Activated CD8-positive, alpha-beta memory T cell treated with anti-CD3 and anti-CD28 coated beads, Interleukin-2, amount 10 ng/mL, durations not matched to agents 7 days and 5 days (primary cell): ENCODE measurements at places on chromosomes 4 and X.

DNA sequence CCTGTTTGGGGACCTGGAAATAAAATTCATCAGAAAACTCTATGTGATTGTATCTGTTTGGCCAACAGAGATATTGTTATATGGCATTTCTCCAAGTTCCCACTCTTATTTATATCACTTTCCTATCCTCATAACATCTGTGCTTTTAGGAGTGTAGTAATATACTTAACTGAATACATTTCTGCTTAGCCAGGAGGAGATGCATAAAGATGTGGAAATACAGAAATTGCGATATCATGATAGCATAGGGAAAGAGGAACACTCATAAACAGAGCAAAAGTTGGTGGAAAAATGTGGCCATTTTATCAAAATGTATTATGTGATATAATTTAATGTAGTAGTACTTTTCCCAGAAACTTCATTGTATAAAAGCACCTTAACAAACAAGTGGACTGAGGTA lies 46.1 kb upstream of the TSPAN7 start:
- DNase-seq = no peak

DNA sequence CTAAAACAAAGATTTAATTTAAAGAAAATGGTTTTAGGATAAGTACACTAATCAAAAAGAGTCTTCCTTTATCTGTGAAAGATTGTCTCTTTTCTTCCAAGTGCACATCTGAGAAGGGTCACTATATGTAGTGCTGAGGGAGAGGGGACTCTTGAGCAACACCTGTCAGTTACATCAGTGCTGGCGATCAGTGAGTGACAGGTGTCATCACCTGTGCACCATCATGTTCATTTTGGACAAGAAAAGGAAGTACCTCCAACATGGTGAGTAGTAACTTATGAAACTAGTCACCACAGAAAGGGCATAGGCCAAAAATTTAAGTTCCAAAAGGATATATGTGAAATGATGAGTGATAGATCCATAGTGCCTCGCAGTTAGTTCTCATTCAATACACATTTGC lies 55.7 kb downstream of the MCUB start:
- no peak for DNase-seq

DNA sequence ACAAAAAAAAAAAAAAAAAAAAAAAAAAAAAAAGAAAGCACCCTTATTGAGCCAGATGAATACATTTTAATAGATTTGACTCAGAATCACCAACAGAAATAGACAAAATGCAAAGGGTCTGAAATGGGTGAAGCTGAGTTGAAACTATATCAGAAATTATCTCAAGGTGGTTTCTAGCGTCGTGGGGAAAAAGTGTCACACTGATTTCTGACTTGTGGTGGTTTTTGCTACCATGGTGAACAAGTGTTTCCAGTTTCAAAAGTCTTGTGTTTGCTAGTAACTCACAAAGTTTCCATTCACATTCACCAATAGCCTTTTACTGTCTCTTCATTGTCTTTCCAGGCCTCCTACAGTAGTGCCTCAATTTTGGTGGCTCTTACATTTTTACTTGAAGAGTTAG lies 135.5 kb downstream of the ARHGAP24 start:
- DNase-seq = no peak

- DNase-seq = no peak
Observed at GRCh38 chr4:176818531-176818930, 25.8 kb upstream of the VEGFC start.

GRCh38 chr4:43163101-43163792 lies 270.7 kb downstream of the GRXCR1 start:
- DNase-seq = no peak

- DNase-seq = no peak
Observed at GRCh38 chr4:36841583-36842326, 402.8 kb upstream of the NWD2 start.

- DNase-seq = no peak
Observed at GRCh38 chr4:108087293-108087967, 81.3 kb downstream of the LEF1 start.

- DNase-seq = no peak
Observed at GRCh38 chr4:38514465-38515146, 149.4 kb upstream of the KLF3 start.

- no peak for DNase-seq
Observed at GRCh38 chr4:78876568-78877320, 62.5 kb downstream of the PAQR3 start.

DNA sequence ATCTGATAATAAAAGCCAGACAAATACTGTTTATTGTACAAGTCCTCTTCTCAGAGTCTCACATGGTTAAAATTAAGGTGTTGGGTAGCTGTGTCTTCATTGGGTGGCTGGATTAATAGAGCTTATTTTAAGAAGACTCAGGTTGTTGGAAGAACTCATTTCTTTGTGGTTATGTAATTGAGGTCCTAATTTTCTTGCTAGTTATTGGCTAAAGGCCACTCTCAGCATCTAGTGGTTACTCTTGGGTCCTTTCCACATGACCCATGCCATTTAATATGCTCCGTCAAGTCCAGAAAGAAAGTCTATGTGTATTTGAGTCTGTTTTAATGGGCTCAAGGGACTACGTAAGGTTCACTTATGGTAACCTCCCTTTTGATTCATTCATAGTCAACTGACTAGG lies 1668.6 kb upstream of the AGA start:
- DNase-seq = no peak

DNA sequence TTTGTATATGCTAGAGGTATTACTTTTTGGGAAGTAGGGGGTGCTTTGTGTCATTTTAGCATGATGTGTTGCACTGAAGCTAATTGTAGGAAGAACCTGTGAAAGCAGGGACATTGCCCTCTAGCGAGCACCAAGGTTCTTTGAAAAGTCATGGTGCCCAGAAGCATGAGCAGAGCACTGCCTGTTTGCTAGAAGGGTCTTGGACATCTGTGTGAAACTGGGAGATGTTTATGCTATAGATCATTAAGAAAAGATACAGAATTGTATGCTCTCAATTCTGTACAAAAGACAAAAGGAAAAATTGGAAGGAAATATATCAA lies 14.7 kb downstream of the GRPR start:
- no peak for DNase-seq

GRCh38 chr4:174714393-174715211 lies 114.4 kb downstream of the GLRA3 start:
- no peak for DNase-seq
